ENCODE measurements at places on chromosomes 5 and 9. TPM values are rescaled to one million over a fixed set of nuclear protein-coding genes. Genes with fewer than 3 reads are reported as not detected.

Gene GNA14
- total RNA-seq: 3.3 TPM

DNA sequence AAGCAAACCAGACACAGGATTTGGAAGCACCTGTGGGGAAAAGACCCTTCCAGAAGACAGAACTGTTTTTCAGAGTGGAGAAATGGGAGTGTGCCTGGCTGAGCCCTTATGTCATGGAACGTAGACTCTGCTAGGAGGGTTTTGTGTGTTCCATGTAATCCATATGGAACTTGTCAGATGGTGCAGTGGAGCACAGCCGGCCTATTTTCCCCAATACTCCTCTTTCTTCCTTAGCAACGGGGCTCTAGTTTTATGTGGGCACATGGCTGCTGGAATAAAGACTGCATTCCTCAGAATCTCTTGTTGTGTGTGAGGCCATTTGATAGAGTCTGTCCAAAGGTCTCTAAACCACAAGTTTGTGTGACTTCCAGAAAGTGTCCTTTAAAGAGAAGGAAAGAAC, 284.0 kb downstream of the DRD1 start:
- DNase-seq: no peak

GRCh38 chr5:73363911-73364730, 84.5 kb downstream of the FOXD1 start:
- DNase-seq: no peak

Gene TAF11L10
- not detected for total RNA-seq

GRCh38 chr9:23643656-23644258, 182.3 kb downstream of the ELAVL2 start:
- DNase-seq: no peak

Gene SLC12A2
- total RNA-seq: 59.5 TPM

- DNase-seq: no peak
These were observed 4.9 kb upstream of the UBTD2 start for GRCh38 chr5:172288465-172288864.

- DNase-seq: no peak
These were observed 248.5 kb downstream of the SMARCA2 start for GRCh38 chr9:2263665-2264064.

DNA sequence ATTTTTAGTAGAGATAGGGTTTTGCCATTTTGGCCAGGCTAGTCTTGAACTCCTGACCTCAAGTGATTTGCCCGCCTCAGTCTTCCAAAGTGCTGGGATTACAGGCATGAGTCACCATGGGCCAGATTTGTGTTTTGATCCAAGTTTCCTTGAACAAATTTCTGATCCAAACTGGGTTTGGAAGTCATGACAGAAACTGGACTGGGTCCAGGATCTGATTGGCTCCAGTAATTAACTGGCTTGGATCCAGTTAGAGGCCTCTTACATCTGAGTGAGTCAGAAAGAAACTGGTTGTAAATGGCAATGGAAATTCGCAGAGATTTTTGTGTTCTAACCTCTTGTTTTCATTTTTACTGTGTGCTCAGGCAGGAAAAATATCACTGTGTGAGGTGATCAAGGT, 141.6 kb downstream of the SLC25A46 start:
- DNase-seq: no peak

DNA sequence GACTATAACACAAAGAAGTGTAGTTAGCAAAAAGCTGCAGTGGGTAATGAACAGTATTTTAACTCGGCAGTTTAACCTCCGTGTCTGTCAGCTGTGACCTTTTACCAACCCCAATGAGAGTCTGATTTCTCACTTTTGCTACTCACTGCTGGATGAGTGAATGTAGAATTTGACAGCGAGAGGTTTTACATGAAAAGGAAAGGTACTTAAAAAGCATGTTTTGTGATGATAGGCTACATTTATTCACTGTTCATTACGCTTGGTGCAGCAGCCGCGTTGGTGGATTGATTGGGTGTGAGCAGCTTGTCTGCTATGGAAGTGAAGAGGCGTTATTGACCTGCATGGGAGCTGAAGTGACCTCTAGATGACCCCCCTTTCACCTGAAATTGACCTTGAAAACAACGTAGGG, 867.7 kb downstream of the NR2F1-AS1 start:
- DNase-seq: no peak

- DNase-seq: peak; percentile 51
These were observed at the start of gene INPP5E for GRCh38 chr9:136439481-136440408. Gene INPP5E, minus strand, starts transcription at chr9:136439845. Its CDS starts 426 bp downstream, at chr9:136439419.

Gene CEL
- 1.9 TPM for total RNA-seq

- no peak for DNase-seq
These were observed 890.0 kb upstream of the NUDT12 start for GRCh38 chr5:104452550-104452949.

DNA sequence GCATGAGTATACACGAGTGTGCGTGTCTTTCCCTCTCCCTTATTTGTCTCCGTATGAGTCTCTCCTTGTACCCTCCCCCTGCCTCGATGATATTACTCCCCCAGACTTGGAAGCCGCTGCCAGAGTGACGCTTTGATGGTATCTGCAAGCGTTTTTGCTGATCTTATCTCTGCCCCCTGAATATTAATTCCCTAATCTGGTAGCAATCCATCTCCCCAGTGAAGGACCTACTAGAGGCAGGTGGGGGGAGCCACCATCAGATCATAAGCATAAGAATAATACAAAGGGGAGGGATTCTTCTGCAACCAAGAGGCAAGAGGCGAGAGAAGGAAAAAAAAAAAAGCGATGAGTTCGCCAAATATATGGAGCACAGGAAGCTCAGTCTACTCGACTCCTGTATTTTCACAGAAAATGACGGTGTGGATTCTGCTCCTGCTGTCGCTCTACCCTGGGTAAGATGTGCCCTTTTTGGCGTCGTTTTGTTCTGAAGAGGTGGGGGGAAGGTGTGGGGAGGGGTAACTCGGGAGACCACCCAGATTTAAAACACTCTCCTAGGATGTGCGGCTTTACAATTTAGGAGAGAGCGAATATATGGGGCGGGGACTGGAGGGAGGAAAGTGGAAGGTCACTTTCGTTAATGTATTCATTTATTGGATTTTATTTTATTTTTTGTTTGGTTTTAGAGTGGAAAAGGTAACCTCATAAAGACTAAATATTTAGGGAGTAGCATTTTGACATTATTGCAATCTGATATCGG, at the start of gene GABRG2:
Gene GABRG2, plus strand, starts transcription at position 119 of the 757 bp plus-strand sequence. Its CDS starts 227 bp downstream, at position 346.
- DNase-seq: no peak

GRCh38 chr5:120605325-120606079, 141.4 kb downstream of the PRR16 start:
- DNase-seq: no peak

GRCh38 chr5:132394667-132395259, 25.3 kb downstream of the SLC22A5 start:
- DNase-seq: no peak

- DNase-seq: no peak
These were observed 84.3 kb upstream of the COL5A1 start for GRCh38 chr9:134557331-134557730.

Gene SLC25A51
- 36.2 TPM for total RNA-seq

GRCh38 chr5:119067450-119067849, 3.4 kb upstream of the DMXL1 start:
- DNase-seq: no peak

Gene DCAF12
- 28.2 TPM for total RNA-seq

DNA sequence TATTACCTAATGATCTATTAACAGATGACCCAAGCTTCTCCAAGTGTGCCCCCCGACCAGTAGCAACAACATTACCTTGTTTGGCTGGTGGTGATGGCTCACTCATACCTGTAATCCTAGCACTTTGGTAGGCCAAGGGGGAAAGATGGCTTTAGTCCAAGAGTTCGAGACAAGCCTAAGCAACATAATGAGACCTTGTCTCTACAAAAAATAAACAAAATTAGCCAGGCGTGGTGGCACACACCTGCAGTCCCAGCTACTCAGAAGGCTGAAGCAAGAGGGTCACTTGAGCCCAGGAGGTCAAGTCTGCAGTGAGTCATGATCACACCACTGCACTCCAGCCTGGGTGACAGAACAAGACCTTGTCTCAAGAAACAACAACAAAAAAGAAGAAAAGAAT, 62.9 kb downstream of the GCNT1 start:
- no peak for DNase-seq

Gene TEX48
- not detected for total RNA-seq

Gene C5orf46
- total RNA-seq: not detected

Gene AGPAT2
- total RNA-seq: 43.0 TPM

DNA sequence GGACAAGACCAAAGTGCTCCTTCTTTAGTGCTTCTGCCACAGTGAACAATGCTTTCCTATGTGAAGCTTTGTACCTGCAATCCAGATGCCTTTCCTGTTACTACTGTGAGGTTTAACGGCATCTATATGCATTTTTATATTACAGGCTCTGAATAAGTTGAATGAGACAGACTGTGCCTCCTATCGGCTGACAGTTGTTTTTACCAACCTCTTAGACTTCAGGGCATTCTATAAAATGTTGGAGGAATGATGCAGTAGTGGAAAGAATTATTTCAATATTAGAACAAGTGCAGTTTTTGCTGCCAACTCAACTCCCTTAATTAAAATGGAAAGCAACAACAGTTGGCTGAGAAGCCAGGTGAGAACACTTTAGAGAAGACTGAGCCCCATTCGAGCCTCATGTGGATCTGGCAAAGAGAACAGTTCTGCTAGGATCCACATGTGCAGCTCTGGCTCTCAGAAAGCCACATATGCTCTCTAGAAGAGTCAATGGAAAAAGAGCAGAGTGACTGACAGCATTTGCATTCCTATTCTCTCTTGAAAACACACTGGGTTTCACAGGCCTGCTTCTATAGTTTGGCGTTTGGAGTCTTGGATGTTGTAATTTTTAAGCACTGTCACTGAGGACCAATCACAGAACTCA, 147.5 kb downstream of the LURAP1L start:
- no peak for DNase-seq

Gene PRELID2
- 14.9 TPM for total RNA-seq

- DNase-seq: peak; percentile 50
These were observed 43.0 kb upstream of the HTR4 start for GRCh38 chr5:148697180-148697808.

GRCh38 chr5:166570865-166571264, 1720.6 kb upstream of the WWC1 start:
- DNase-seq: no peak

DNA sequence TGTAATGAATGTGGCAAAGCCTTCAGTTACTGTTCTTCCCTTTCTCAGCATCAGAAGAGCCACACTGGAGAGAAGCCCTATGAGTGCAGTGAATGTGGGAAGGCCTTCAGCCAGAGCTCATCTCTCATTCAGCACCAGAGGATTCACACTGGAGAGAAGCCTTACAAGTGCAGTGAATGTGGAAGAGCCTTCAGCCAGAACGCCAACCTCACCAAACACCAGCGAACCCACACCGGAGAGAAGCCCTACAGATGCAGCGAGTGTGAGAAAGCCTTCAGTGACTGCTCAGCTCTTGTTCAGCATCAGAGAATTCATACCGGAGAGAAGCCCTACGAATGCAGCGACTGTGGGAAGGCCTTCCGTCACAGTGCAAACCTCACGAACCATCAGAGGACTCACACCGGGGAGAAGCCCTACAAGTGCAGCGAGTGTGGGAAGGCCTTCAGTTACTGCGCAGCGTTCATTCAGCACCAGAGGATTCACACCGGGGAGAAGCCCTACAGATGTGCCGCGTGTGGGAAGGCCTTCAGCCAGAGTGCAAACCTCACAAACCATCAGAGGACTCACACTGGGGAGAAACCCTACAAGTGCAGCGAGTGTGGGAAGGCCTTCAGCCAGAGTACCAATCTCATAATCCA, 6.8 kb downstream of the RPL12 start:
- no peak for DNase-seq

- no peak for DNase-seq
These were observed 12.9 kb upstream of the PAM start for GRCh38 chr5:102742215-102742614.

Gene PFN3
- total RNA-seq: not detected

DNA sequence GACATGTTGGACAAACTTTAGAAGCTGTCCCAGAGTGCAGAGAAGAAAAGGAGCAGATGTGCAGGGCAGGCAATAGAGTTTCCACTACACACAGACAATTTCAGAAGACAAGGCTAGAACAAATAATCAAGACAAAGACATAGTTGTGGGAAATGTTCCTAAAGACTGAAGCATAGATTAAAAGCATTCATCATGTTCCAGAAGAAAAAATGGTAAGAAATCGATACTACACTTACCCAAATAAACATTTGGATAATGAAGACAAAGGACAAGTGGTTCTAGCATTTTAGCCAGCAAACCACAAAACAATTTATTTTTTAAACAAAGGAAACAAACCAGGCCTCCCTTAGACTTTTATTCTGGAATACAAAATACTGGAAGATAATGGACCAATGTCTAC, 97.9 kb downstream of the FSTL4 start:
- DNase-seq: no peak

Gene MEIKIN
- total RNA-seq: not detected

DNA sequence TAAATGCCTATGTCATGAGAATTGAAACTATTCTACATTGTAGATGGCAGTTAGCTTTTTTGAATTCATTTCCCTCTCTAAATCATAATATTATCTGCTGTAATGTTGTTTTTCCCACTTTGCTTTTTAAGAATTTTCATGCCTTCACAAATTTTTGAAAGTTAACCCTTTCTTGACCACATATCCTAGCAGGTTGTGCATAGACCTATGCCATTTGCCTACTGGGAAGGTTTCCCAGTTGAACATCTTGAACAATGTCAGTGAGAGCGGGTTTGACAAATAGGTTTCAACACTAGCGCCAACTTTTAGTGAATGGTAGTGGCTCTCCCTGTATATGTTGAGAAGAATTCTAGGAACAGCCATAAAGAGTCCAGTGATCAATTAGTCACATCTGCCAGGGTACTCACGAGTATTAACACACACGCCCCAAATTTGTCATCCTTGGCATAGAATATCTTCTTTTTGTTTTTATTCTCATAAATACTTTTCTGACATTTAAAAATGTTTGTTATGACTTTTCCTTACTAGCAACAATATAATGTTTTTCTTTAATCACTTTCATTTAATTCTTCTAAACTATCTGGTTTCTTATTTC, 307.6 kb downstream of the PJA2 start:
- no peak for DNase-seq

Gene ERP44
- 21.4 TPM for total RNA-seq

DNA sequence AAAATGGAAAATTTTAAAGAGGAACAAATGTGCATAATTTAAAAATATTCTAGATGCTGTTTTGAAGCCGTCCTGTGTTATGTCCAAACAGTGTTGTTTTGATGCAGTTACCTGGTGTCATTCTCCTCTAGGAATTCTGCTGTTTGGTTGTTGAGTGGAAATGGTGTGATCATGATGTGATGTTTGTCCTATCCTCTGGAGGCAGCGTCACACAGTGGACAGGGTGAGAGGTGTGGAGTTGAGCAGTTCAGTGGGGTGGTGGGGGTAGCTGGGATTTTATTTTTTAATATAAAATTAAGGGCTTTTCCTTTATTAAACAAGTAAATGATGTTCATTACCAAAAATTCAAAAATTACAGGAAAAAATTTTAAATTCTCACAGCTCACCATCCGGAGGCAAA, 31.2 kb downstream of the PRDM6 start:
- DNase-seq: no peak

DNA sequence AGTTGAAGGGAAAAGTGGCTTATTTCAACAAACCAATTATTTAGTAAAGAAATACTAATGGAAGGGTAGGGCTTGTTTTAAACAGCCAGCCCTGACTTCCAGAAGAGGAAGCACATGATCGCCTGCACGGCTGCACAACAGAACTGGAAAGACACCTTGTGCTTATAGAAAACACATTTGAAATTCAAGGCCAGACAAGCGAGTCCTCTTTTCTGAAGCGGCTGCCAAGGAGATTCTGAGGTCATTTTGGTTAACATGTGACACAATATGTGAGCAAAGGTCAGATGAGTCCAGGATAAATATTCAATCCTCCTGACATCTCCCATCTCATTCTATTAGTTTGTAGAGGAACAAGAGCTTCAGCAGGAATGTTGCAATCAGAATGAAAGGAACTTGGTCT, 461.4 kb upstream of the ST8SIA4 start:
- no peak for DNase-seq

Gene SLC2A6
- total RNA-seq: 35.7 TPM

Measured in endothelial cell of umbilical vein (primary cell).